ENCODE measurements at places on chromosomes 16 and 17. TPM values are rescaled to one million over a fixed set of nuclear protein-coding genes. Genes with fewer than 3 reads are reported as not detected.

DNA sequence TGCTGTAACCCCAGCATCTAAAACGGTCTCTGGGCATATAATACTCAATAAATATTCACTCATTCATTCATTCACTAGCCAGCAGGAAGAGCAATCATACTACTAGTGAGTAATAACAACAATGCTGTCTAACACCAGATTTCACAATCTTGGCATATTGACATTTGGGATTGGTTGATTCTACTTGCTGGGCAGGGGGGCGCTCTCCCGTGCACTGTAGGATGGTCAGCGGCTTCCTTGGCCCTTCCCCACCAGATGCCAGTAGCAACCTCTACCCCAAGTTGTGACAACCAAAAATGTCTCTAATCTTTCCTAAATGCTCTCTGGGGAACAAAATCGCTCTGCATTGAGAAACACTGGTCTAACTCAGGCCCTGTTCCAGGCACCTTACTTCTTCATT lies 20.7 kb downstream of the WFDC1 start:
- no peak overlapping the region for H3K27ac ChIP-seq
- no peaks in the 10 kb centered on the region for H3K36me3 ChIP-seq
- H3K27me3 ChIP-seq, result peaks cover 54% of the 10 kb centered on the region
- no peak overlapping the region for H3K4me3 ChIP-seq

- peak overlapping the region; percentile 99 for H3K4me3 ChIP-seq
- peaks cover 3% of the 10 kb centered on the region for H3K36me3 ChIP-seq
- DNase-seq, result no peak
- H3K27ac ChIP-seq, result peak overlapping the region; percentile 97
- no peaks in the 10 kb centered on the region for H3K27me3 ChIP-seq
- peaks cover 92% of the 10 kb centered on the region for H3K4me1 ChIP-seq
Measured at GRCh38 chr17:38872671-38873385, 3.0 kb downstream of the LASP1 start.

DNA sequence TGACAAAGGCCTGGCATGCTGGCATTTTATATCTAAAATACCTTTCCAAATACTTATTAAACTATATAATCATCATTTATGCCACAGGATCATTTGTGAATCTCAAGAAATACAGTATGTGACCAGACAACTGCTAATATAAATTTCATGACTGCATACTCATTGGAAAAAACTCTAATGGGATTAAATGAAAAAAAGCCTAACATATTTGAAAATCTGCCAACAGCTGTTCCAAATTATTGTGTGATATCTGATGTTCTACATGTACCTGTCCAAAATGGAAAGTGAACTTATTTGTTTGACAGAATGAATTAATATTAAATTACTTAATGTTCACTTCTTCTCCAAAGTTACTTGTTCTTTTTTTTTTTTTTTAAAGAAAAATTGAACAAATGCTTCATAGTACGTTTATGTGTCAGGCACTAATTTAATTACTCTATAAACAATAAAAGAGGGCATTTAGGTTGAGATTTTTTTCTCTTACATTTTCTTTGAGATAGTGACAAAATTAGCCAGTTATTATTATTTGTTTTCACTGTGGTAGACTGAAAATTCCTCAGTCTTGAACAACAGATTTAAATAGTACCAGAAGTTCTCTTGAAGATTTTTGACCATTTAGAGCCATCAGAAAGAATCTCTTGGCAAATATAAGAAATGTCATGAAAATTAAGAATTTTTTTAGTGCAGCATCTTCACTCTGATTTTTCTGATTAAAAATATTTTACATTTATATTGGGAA lies 114.0 kb downstream of the FTO start:
- no peaks in the 10 kb centered on the region for H3K27me3 ChIP-seq
- peaks cover 21% of the 10 kb centered on the region for H3K4me1 ChIP-seq
- H3K27ac ChIP-seq, result no peak overlapping the region
- peaks cover 18% of the 10 kb centered on the region for H3K36me3 ChIP-seq
- DNase-seq, result no peak
- no peak overlapping the region for H3K4me3 ChIP-seq

- no peak for DNase-seq
- no peaks in the 10 kb centered on the region for H3K36me3 ChIP-seq
- no peaks in the 10 kb centered on the region for H3K27me3 ChIP-seq
- no peak overlapping the region for H3K4me3 ChIP-seq
- H3K27ac ChIP-seq, result no peak overlapping the region
Measured at GRCh38 chr17:73757420-73757819, 113.2 kb upstream of the SDK2 start.

GRCh38 chr16:52874042-52874441 lies 178.7 kb downstream of the CHD9NB start:
- H3K27me3 ChIP-seq, result no peaks in the 10 kb centered on the region
- no peak overlapping the region for H3K27ac ChIP-seq
- no peaks in the 10 kb centered on the region for H3K36me3 ChIP-seq
- DNase-seq, result no peak
- H3K4me1 ChIP-seq, result no peaks in the 10 kb centered on the region

DNA sequence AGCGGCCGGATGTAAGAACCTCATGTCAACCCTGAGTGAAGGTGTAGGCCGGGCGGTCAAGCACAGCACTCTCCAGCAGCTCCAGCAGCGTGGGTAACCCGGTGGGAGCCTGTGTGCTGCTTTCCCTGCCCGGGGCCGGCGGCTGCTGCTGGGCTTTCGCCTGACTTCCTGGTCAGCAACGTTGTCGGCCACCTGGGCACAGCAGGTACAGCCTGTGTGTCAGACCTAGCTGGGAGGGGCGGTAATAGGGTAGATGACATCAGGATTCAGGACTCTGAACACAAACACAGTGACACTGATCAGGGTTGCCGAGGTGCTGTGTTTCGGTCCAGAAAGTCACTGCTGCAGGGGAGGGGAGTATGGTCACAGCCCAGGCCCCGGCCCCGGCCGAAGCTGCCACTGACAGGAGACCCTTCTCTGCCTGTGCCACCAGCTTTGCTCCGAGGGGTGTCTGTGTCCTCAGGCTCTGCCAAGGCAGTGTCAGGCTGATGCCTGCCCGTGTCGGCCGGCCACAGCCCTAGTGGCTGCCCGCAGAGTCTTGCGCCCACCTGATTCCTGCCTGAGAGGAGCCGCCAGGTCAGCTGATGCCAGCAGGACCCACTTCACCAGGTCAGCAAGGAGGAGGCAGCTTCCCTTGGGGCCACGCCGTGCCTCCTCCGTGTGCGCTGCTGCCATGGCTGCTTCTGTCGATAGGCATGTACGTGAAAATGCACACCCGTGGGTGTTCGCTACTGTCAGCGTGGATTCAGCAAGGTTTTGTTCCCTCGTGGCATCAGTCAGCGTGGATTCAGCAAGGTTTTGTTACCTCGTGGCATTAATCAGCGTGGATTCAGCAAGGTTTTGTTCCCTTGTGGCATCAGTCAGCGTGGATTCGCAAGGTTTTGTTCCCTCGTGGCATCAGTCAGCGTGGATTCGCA lies 9.2 kb downstream of the RAB40C start:
- peaks cover 8% of the 10 kb centered on the region for H3K36me3 ChIP-seq
- no peaks in the 10 kb centered on the region for H3K27me3 ChIP-seq
- H3K4me1 ChIP-seq, result no peaks in the 10 kb centered on the region
- H3K4me3 ChIP-seq, result no peak overlapping the region
- DNase-seq, result no peak
- no peak overlapping the region for H3K27ac ChIP-seq

KRT23 gene
- 0.33 TPM for total RNA-seq

TACO1 gene
- total RNA-seq, result 44.7 TPM

DNA sequence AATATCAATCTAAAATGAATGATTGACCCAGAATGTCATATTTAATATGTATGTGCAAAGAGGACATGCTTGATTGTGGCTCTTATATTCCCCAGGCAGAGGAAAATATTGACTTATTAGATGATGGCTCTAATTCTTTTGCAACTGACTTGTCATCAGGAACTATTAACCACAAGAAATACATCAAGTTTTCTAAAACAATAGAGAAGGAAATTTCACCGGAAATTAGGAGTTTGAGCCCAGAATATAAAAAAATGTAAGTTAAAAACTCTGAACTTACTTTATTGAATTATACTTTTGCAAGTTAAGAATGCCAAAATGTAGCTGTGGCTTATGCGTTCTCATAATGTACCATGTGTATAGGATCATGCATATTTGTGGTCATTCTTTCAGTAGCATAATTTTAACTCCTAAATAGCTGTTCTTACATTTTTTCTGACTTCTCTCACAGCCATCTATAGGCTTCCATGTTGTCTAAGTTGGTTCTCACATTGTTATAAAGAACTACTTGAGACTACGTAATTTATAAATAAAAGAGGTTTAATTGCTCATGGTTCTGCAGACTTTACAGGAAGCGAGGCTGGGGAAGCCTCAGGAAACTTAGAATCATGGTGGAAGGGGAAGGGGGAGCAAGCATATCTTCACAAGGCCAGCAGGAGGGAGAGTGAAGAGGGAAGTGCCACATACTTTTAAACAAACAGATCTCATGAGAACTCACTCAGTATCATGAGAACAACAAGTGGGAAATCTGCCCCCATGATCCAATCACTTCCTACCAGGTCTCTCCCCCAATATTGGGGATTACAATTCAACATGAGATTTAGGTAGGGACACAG lies 11.6 kb downstream of the EFCAB13 start:
- no peak overlapping the region for H3K4me3 ChIP-seq
- H3K4me1 ChIP-seq, result no peaks in the 10 kb centered on the region
- H3K36me3 ChIP-seq, result peaks cover 15% of the 10 kb centered on the region
- no peak for DNase-seq
- H3K27ac ChIP-seq, result no peak overlapping the region

GRCh38 chr16:4606354-4606753 lies 8.3 kb downstream of the UBALD1 start:
- peaks cover 8% of the 10 kb centered on the region for H3K27me3 ChIP-seq
- H3K27ac ChIP-seq, result no peak overlapping the region

- no peaks in the 10 kb centered on the region for H3K27me3 ChIP-seq
- peaks cover 96% of the 10 kb centered on the region for H3K36me3 ChIP-seq
- no peak for DNase-seq
- H3K4me1 ChIP-seq, result no peaks in the 10 kb centered on the region
- H3K4me3 ChIP-seq, result no peak overlapping the region
Measured at GRCh38 chr17:58493506-58493905, 5.3 kb upstream of the HSF5 start.

ICAM2 gene
- 28.2 TPM for total RNA-seq

SULT1A4 gene
- total RNA-seq, result 5.2 TPM

DNA sequence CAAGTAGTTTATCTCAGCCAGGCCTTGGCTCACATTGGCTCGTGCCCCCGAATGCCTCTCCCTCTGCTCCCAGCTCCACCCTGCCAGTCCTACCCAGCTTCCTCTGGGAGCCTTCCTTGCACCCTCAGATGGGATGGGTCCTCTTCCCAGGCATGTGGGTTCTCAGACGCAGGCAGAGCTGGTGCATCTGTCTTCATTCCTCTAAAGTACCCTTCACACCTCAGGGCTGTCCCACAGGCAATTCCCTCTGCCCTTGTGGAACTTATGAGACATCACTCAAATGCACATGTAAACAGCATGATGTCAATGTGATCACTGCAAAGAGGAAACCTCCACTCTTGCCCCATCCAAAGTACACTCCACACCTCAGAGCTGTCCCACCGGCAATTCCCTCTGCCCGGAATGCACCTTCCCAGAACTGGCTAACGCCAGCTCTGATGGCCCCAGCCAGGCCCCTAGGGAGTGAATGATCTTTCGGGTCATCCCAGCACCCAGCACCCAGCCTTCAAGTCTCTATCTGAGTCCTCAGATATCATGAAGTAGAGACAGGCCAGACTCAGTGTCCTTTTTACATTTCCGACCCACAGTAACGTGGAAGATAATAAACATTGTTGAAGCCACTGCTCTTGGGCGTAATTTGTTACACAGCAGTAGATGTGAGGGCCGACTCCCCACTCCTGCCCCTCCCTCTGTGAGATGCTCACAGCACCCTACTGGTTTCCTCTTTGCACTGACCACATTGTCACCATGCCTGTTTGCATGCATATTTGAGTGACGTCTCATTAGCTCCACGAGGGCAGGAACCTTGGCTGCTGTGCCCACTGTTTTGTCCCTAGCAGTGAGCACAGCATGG lies 85.4 kb downstream of the N4BP1 start:
- no peaks in the 10 kb centered on the region for H3K4me1 ChIP-seq
- no peak overlapping the region for H3K4me3 ChIP-seq
- H3K27ac ChIP-seq, result no peak overlapping the region
- no peaks in the 10 kb centered on the region for H3K36me3 ChIP-seq

GRCh38 chr16:28038409-28038808 lies 25.1 kb downstream of the GSG1L start:
- no peak overlapping the region for H3K27ac ChIP-seq
- H3K36me3 ChIP-seq, result no peaks in the 10 kb centered on the region
- H3K4me3 ChIP-seq, result no peak overlapping the region
- peaks cover 9% of the 10 kb centered on the region for H3K4me1 ChIP-seq
- peaks cover 44% of the 10 kb centered on the region for H3K27me3 ChIP-seq

DNA sequence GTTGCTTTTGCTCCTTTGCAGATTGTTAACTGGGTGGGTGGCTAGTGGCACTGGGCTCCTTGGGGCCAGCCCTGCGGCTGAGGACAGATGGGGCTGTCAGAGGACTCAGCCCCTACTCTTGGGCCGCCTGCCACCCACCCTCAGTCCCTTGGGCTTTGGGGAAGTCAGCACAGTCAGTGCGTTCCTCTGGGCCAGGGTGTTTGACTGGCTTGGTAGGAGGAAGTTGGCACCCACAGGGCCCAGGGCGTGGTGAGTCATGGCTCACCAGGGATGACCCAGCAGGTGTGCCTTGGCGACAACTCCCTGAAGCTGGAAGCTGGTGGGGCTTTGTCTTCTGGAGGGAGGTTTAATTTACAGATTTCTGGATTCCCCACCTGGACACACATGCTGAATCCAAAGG lies 32.4 kb downstream of the HAPSTR1 start:
- peaks cover 89% of the 10 kb centered on the region for H3K4me1 ChIP-seq
- H3K4me3 ChIP-seq, result no peak overlapping the region
- H3K27me3 ChIP-seq, result no peaks in the 10 kb centered on the region

KRT31 gene
- not detected for total RNA-seq

DNA sequence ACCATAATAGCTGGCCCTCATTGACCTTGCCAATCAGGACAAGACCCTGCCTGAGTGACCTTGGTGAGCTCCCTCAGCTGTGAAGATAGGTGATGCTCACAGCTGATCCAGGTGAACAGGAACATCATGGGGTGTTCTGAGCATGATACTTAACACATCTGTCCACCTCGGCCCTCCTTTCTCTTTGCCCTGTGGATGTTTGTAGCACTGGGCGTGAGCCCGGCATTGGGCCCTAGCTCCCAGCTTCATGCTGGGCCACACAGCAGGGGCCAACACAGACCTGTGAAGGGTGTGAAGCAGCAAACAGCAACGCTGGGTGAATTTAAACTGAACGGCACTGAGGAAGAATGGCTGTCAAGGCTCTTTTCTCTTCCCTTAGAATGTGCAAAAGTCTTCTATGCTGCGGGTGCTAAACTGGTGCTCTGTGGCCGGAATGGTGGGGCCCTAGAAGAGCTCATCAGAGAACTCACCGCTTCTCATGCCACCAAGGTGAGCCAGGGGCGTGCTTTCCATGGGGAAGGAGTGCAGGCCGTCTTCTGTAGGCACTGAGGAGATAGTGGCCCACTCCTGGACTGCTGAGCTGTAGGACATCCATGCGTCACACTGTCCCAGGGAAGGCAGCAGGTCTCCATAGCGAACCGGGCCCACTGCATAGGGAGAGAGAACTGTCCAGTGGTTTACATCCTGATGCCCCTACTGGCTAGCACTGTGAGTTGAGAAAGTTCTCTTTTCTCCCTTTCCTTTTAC lies 35.9 kb downstream of the TMEM11 start:
- H3K4me3 ChIP-seq, result no peak overlapping the region
- no peak overlapping the region for H3K27ac ChIP-seq
- H3K4me1 ChIP-seq, result peaks cover 25% of the 10 kb centered on the region
